ENCODE measurements at places on chromosomes 5 and 9. TPM values are rescaled to one million over a fixed set of nuclear protein-coding genes. Genes with fewer than 3 reads are reported as not detected.

The FOXI1 gene
- polyA plus RNA-seq, result not detected

The LHX2 gene
- not detected for polyA plus RNA-seq

The SLC1A1 gene
- polyA plus RNA-seq, result 10.8 TPM

The IL3 gene
- not detected for polyA plus RNA-seq

The RNF208 gene
- polyA plus RNA-seq, result 5.0 TPM

The SMIM27 gene
- polyA plus RNA-seq, result 74.6 TPM

The PKD2L2 gene
- polyA plus RNA-seq, result not detected

The PTGR1 gene
- 33.5 TPM for polyA plus RNA-seq

The SLC46A2 gene
- not detected for polyA plus RNA-seq

The GLRA1 gene
- 0.35 TPM for polyA plus RNA-seq

The CCDC127 gene
- polyA plus RNA-seq, result 22.3 TPM

The GPR151 gene
- polyA plus RNA-seq, result not detected

The TIMD4 gene
- not detected for polyA plus RNA-seq

The PCDHB5 gene
- polyA plus RNA-seq, result 2.1 TPM

The PCDHB6 gene
- 1.4 TPM for polyA plus RNA-seq

The VLDLR gene
- 91.0 TPM for polyA plus RNA-seq

The PRUNE2 gene
- 18.6 TPM for polyA plus RNA-seq

The NUP155 gene
- 9.0 TPM for polyA plus RNA-seq

The TTC16 gene
- polyA plus RNA-seq, result not detected

The DAB2IP gene
- 0.07 TPM for polyA plus RNA-seq

The FIBCD1 gene
- not detected for polyA plus RNA-seq

The TMEM8B gene
- 7.1 TPM for polyA plus RNA-seq

The PPP6C gene
- polyA plus RNA-seq, result 39.5 TPM

The PGM5 gene
- 0.39 TPM for polyA plus RNA-seq

The RXRA gene
- 1.7 TPM for polyA plus RNA-seq

The PCDHGA7 gene
- polyA plus RNA-seq, result 1.8 TPM

The PPP3R2 gene
- 0.31 TPM for polyA plus RNA-seq

The RGS7BP gene
- 72.3 TPM for polyA plus RNA-seq

The ACTBL2 gene
- not detected for polyA plus RNA-seq

The GALNT12 gene
- polyA plus RNA-seq, result not detected

The TMED9 gene
- 12.0 TPM for polyA plus RNA-seq

The TERT gene
- polyA plus RNA-seq, result not detected

All from Purkinje cell (primary cell).